ENCODE measurements at places on chromosomes 2 and 18. TPM values are rescaled to one million over a fixed set of nuclear protein-coding genes. Genes with fewer than 3 reads are reported as not detected.

DNA sequence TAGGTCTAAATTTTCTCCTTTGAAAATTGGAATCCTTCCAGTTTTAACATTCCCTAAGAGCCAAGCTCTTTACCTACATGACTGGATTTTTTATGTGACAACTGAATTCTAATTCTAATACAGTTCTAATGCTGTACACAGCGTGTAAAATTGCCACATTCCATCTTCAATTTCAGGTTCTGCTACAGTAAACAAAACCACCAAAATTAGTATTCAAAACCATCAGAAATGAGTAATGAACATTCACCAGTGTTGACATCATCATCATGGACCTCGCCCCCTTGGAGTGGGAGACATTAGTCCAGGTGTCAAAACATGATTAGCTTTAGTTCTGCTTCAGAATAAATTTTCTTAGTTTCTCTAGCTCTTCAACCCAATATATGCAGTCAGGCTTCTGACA, 133.6 kb downstream of the MBD2 start:
- H3K4me1 ChIP-seq: no peaks in the 10 kb centered on the region
- H3K27me3 ChIP-seq: no peaks in the 10 kb centered on the region
- H3K36me3 ChIP-seq: no peaks in the 10 kb centered on the region
- no peak overlapping the region for H3K27ac ChIP-seq
- no peak for DNase-seq

GRCh38 chr2:202104286-202104870, 31.3 kb downstream of the KIAA2012 start:
- H3K27ac ChIP-seq: no peak overlapping the region
- DNase-seq: no peak
- H3K4me1 ChIP-seq: no peaks in the 10 kb centered on the region
- no peaks in the 10 kb centered on the region for H3K27me3 ChIP-seq
- H3K36me3 ChIP-seq: no peaks in the 10 kb centered on the region

GRCh38 chr2:5984946-5985345, 292.8 kb downstream of the SOX11 start:
- H3K4me3 ChIP-seq: no peak overlapping the region
- no peaks in the 10 kb centered on the region for H3K4me1 ChIP-seq
- no peak overlapping the region for H3K27ac ChIP-seq
- no peaks in the 10 kb centered on the region for H3K27me3 ChIP-seq
- H3K36me3 ChIP-seq: no peaks in the 10 kb centered on the region

DNA sequence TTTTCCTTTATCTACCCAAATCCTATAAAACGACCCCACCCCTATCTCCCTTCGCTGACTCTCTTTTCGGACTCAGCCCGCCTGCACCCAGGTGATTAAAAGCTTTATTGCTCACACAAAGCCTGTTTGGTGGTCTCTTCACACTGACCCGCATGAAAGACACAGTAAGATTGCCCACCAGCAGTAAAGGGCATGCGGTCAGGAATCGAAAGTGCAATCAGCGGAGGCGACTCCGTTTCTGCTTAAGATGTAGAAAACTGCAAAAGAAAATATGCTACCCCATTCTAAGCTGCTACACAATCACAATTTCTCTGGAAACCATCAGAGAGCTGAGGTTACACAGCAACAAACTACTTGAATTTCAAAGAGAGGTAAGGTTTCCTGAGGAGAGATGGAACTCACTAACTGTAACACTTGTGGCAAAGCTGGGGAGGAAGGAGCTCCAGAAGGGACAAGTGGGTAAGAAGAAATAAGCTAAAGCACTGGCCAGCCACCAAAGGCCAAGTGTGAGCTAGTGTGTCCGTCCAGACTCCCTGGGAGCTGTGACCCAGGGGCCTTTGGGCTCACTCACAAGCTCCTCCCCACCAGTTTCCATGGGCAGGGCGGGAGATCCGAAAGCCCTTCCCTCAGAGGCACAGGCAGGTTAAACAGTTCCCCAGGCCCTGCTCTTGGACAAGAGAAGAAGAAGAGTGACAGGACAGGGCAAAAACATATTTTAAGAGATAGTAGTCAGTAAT, 72.8 kb upstream of the TGFA start:
- no peaks in the 10 kb centered on the region for H3K4me1 ChIP-seq
- H3K27me3 ChIP-seq: no peaks in the 10 kb centered on the region
- no peak overlapping the region for H3K4me3 ChIP-seq
- no peak overlapping the region for H3K27ac ChIP-seq
- no peaks in the 10 kb centered on the region for H3K36me3 ChIP-seq

- H3K27me3 ChIP-seq: no peaks in the 10 kb centered on the region
- H3K4me1 ChIP-seq: peaks cover 67% of the 10 kb centered on the region
- H3K36me3 ChIP-seq: no peaks in the 10 kb centered on the region
These were observed 106.9 kb downstream of the HDAC4 start for GRCh38 chr2:239293775-239294430.

DNA sequence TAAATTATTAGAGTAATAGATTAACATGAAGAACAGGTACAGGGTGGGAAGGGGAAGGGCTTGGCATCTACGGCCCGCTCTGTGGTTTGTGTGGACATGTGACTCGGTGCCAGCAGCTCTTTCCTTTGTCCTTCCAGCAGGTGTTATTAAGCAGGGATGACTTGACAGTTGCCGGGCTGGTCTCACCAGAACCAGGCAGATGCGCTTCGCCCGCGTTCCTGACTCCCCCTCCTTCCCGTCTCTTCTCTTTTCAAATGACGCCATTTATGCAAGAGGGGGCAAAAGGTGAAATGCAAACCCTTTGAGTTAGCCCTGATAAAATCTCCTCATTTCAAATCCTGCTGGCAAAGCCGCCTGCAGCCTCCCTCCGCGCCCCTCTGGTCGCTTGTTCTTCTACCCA, 38.9 kb upstream of the MGAT4A start:
- H3K27me3 ChIP-seq: no peaks in the 10 kb centered on the region
- H3K4me1 ChIP-seq: peaks cover 61% of the 10 kb centered on the region
- peak; percentile 53 for DNase-seq
- peak overlapping the region; percentile 53 for H3K4me3 ChIP-seq
- H3K36me3 ChIP-seq: no peaks in the 10 kb centered on the region

DNA sequence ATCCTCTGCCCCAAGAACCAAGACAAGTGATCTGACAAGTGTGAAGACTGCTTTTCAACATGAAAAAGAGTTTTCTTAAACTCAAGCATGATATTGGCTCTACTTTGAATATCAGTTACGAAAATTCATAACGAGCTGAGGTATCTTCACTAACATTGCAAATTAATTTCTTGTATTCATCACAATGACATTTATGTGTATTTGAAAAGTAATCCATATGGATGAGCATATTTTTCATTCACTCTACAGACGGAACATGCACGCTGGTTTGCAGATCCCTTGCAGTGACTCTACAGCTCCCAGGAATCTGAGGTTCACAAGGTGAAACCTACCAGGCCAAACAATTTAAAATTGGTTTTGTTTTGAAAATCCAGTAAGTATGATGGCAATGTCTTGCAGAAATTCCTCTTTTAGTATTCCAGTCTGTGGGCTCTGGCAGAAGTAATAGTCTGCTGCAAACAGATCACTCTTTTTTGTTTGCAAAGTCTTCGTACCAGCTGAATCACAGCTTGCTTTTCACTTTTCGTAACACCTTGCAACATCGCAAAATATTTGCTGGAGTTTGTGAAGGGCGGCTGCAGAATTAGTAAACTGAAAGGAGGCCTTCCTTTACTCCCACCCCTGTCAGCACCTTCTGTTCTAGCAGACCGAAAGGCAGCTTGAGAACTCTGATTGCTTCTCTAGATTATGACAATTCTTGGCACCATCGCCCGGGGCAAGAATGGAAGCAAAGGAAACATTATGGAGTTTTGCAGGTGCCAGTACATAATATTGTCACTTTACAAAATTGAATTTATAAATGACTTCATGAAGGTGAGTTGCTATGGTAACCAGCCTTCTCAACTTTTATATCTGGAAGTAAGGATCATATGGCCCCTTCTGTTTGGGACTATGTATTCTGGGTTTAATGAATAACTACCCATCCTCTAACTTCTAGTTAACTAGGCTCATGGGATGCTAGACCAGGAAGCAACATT, 168.7 kb downstream of the TMEM247 start:
- no peak for DNase-seq
- H3K4me1 ChIP-seq: no peaks in the 10 kb centered on the region
- H3K27me3 ChIP-seq: no peaks in the 10 kb centered on the region
- H3K27ac ChIP-seq: no peak overlapping the region
- H3K36me3 ChIP-seq: no peaks in the 10 kb centered on the region

DNA sequence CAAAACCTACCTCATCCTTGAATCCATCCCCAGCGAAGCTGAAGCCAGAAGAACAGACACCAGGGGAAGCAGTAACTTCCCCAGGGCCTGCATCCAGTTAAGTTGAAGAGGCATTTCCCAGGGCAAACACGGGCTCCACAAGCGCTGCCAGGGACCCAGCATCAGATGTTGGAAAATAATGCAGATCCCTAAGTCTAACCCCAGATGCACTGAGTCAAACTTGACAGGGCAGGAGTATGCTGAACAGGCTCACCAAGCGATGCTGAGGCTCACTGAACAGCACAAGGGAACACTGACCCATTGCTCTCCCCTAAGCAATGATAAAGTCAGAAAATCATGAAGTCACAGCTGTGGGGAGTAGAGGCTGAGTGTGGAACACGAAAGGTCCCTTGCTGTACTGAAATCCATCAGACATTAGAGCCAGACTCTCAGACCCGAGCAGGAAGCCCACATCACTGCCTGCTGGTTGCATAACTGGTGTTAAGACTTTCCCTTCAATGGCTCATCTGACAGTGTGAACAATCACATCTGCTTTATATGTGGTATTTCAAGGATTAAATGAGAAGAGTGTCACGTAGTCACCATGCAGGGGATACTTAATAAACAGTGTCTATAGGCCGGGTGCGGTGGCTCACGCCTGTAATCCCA, 36.2 kb downstream of the TNS1 start:
- no peaks in the 10 kb centered on the region for H3K36me3 ChIP-seq
- no peaks in the 10 kb centered on the region for H3K4me1 ChIP-seq
- no peak for DNase-seq
- H3K4me3 ChIP-seq: no peak overlapping the region
- no peak overlapping the region for H3K27ac ChIP-seq

DNA sequence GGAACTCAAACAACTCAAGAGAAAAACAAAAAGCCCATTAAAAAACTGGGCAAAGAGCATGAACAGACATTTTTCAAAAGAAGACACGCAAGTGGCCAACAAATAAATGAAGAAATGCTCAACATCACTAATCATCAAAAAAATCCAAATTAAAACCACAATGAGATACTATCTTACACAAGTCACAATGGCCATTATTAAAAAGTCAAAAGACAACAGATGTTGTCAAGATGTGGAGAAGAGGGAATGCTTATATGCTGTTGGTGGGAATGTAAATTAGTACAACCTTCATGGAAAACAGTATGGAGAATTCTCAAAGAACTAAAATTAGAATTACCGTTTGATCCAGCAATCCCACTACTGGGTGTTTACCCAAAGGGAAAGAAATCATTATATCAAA, 15.1 kb downstream of the LMAN1 start:
- no peaks in the 10 kb centered on the region for H3K27me3 ChIP-seq
- DNase-seq: no peak
- peaks cover 35% of the 10 kb centered on the region for H3K36me3 ChIP-seq
- no peak overlapping the region for H3K4me3 ChIP-seq
- H3K27ac ChIP-seq: no peak overlapping the region

DNA sequence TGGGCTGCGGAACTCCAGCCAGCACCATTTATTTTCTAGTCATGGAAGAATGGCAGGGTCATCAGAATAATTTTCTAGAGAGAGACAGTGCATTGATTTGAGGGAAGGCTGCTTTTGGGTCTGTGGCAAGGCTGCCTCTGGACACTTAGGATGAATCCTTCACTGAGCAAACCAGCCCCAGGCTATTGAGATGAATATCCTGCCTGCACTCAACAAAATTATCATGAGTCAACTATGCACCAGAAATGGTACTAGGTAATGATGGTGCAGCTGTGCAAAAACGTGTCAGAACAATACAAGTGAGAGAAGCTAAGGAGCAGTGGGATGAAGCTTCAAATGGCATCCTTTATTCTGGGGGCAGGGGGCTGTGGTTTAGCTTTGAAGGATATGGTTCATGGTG, 115.8 kb downstream of the SPHKAP start:
- no peaks in the 10 kb centered on the region for H3K36me3 ChIP-seq
- no peaks in the 10 kb centered on the region for H3K27me3 ChIP-seq
- no peaks in the 10 kb centered on the region for H3K4me1 ChIP-seq
- H3K27ac ChIP-seq: no peak overlapping the region

- no peak overlapping the region for H3K4me3 ChIP-seq
- H3K4me1 ChIP-seq: peaks cover 6% of the 10 kb centered on the region
- H3K36me3 ChIP-seq: no peaks in the 10 kb centered on the region
- DNase-seq: no peak
These were observed 100.3 kb downstream of the B3GNT2 start for GRCh38 chr2:62296034-62296831.

DNA sequence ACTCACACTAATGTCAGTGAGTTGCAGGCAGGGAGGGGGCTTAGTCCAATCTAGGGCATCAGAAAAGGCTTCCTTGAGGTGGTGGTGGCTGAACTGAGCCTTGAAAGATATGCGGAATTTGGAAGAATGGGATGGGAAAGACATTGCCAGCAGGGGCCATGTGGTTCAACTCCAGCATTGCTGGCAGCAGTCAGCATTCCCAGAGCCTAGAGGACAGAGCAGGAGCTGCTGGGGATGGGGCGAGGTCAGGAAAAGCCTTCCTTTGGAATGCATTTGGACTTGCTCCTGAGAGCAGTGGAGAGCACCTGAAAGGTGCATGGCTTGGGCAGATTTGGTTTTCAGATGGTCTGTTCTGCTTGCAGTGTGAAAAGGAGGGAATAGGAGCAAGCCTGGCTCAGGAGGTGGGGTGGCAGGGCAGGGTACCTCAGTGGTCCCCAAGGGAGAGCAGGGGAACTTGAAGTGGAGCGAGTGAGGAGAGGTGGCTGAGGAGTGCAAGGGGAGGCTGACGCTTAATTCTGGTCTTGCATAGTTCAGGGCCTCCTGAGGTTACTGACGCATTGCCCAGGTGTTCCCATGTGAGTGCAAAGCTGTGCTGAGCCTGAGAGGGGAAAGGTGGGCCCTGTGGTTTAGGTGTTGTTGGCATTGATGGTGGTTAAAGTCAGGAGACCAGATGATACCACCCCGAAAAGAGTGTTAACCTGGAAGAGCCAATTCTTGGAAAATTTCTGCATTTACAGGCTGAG, 112.1 kb upstream of the MGAT5 start:
- no peak overlapping the region for H3K27ac ChIP-seq
- H3K27me3 ChIP-seq: no peaks in the 10 kb centered on the region
- no peak for DNase-seq
- H3K36me3 ChIP-seq: no peaks in the 10 kb centered on the region

DNA sequence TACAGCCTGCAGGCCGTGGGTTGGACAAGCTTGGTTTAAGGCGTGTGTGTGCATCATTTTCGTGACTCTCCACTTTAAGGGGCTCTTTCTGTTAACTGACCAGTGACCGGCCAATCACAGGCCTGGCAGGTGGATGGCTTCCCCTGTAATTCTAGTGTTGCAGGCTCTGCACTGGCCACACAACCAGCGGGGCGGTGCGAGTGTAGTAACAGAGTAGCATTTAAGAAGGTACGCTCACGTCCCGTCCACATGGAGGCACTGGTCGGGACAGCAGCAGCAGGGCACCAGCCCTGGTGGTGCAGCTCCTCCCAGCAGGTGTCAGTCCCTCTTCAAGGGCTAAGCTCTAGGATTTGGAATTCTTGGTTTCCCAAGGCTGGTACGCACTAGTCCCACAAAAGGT, 8.0 kb upstream of the ANO7 start:
- H3K27me3 ChIP-seq: no peaks in the 10 kb centered on the region
- no peak overlapping the region for H3K4me3 ChIP-seq
- no peaks in the 10 kb centered on the region for H3K4me1 ChIP-seq

SLC38A11 gene
- total RNA-seq: not detected

PDE1A gene
- total RNA-seq: not detected

NT5C1B gene
- not detected for total RNA-seq

GYPC gene
- 116 TPM for total RNA-seq

PLCL1 gene
- 1.8 TPM for total RNA-seq

BOK gene
- total RNA-seq: not detected

REG1B gene
- not detected for total RNA-seq

All from naive thymus-derived CD4-positive, alpha-beta T cell (primary cell).